Glomerular endothelial cell (primary cell): ENCODE measurements at places on chromosomes 1 and 21. TPM values are rescaled to one million over a fixed set of nuclear protein-coding genes. Genes with fewer than 3 reads are reported as not detected.

DNA sequence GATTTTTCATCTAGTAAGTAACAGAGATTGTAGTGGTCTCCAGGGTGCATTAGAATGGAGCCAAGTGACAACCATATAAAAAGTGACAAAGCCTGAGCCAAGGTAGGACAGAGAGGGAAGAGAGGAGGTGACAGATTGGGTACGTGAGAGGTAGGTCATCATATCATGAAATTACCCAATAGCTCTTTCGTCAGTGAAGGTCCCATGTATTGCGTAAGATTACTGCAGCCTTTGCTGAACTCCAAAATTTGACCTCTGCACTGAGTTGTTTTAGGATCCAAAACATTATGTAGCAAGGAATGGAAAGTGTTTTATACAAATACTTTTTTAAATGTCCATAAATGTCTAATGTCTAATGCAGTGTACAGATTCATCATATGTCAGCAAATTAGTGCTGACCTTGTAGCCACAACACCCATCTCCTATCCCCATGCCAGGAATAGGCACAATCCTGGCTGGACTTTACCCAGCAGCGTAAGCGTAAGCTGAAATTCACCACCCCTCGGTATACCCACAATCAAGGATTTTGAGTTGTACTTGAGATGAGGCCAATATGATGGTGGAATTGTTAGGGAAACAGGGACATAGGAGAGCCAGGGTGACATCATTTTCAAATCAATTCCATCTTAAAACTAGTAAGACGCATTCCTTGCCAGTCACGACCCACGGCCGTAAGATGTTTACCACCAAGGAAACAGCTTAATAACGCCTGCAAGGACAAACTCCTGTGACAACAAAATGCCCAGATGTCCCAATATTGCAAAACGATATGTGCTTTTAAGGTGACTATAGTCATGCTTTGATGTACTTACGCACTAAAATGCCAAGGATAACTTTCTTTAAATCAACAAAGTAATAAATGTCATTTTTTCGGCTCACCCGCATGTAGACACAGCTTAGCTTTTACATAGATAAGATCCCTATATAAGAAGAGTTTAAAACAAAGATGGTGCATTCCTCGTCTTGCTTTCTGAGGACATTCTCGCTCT lies 38.1 kb upstream of the GREM2 start:
- DNase-seq = no peak

DNA sequence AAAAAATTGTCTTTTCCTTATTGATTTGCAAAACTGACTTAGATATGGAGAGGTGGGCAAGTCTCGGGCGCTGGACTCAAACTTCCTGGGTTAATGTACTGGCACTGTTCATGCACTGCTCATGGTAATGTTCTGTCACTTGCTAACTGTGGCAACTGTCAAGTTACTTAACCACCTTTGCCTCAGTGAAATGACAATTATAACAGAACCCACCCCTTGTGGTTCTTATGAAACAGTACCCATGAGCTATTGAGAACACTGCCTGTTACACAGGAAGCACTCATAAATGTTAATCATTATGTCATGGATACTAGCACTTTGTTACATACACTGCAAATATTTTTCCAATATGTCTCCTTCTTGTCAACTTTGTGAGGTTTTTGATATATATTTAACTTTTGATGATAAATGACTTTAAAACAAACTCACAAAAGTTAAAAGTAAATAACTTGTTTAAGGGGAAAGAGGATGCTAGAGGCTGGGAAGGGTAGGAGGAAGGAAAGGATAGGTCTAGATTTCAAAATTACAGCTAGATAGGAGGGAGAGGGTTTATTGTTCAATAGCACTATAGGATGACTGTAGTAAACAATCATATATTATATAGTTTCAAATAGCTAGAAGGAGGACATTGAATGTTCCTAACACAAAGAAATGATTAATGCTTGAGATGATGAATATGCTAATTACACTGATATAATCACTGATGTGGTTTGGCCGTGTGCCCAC lies 342.5 kb downstream of the ADGRL2 start:
- DNase-seq = no peak

GRCh38 chr1:201545851-201546492 lies 7.0 kb downstream of the NAV1 start:
- no peak for DNase-seq

- no peak for DNase-seq
Observed at GRCh38 chr1:189859385-189859977, 618.2 kb downstream of the BRINP3 start.

SERTAD4 gene
- 1.6 and 2.4 TPM in 2 replicates for total RNA-seq

PSRC1 gene
- total RNA-seq = 6.9 and 10.5 TPM in 2 replicates

DNA sequence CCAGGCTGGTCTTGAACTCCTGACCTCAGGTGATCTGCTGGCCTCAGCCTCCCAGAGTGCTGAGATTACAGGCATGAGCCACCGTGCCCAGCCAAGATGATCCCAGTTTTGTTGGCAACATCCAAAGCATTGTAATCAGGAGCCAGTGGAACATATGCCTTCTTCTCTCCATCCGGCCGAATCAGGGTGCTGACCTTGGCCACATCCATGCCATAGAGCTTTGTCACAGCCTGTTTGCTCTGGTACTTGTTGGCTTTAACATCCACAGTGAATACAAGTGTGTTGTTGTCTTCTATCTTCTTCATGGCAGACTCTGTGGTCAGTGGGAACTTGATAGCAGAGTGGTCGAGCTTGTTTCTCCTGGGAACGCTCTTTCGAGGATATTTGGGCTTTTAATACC lies 17.1 kb downstream of the TNFRSF8 start:
- no peak for DNase-seq

C1orf174 gene
- 23.5 and 25.8 TPM in 2 replicates for total RNA-seq

DNA sequence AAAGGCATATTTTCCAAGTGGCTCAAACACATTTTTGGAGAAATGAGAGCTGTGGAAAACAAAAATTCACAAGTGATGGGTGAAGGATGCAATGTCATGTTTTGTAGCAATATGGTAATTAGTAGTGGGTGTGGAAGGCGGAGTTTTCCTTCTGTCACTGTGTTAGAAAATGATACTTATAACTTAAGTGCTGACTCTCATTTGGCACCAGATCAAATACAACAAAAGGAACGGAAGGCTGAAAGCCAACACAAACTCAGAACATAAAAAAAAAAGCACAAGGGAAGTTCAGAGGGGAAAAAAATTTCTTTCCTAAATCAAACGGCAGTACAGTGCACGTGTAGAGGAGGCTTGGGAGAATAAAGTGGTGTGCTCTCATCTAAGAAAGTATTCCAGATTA lies at the start of gene TNFSF18:
Gene TNFSF18, minus strand, starts transcription at position 77 of the 400 bp plus-strand sequence. Its CDS starts 45 bp downstream, at position 32.
- peak; percentile 78 for DNase-seq

DNA sequence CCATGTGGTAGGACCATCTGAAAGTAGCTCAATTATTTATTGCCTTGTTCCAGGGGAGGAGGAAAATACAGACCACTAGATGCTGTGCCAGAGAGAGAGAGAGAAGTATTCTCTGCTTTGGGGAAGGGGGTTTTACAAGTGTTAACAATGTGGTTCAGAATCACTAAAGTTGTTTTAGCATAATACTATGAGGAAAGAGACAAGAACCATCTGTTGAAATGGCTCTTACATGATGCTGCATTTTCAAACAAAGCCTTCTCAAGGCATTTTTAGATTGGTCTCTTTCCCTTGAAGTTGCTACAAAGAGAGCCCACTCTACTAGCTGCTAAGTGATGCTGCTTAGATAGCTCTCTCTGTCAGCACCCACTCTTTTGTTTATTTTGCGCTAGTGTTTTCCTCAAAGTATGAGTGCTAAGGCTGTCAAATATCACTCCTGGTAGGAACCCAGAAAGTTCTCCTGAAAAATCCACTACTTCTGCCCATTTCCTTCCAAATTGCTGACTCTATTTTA lies 255.1 kb downstream of the NFIA start:
- DNase-seq = no peak

GRCh38 chr21:15210235-15210678 lies 145.5 kb upstream of the NRIP1 start:
- DNase-seq = no peak

DYNLT5 gene
- total RNA-seq = 7.4 and 15.9 TPM in 2 replicates

GRCh38 chr1:9561429-9561828 lies 22.2 kb downstream of the SLC25A33 start:
- peak; percentile 84 for DNase-seq

BMP8B gene
- total RNA-seq = 0.05 TPM in 1 of 2 replicates, not detected in the other

- DNase-seq = no peak
Observed at GRCh38 chr21:20998456-20998789, 214 bp downstream of the NCAM2 start.

DNA sequence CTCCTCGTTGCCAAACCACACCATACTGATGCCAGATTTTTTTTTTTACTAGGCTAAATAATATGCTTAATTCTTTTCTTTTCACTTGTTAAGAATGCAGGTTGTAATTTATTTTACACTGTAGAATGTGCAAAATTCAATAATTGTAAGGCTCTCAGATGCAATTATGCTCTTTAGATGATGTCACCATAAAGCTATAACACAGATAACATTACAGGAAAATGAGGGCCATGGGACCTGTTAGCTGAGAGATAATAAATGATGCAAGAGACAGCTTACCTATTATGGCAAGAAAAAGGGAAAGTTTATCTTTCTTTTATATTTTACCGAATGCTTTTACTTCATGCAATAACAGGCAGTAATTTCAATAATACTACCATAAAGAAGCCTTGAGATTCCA lies 35.4 kb downstream of the CHRM3 start:
- DNase-seq = no peak

GRCh38 chr1:213295860-213296259 lies 244.8 kb downstream of the RPS6KC1 start:
- DNase-seq = no peak

NR5A2 gene
- 18.1 and 27.9 TPM in 2 replicates for total RNA-seq

- no peak for DNase-seq
Observed at GRCh38 chr21:45984584-45985095, 3.1 kb downstream of the COL6A1 start.

GRCh38 chr1:94875794-94876193 lies 51.1 kb downstream of the CNN3 start:
- no peak for DNase-seq

DNA sequence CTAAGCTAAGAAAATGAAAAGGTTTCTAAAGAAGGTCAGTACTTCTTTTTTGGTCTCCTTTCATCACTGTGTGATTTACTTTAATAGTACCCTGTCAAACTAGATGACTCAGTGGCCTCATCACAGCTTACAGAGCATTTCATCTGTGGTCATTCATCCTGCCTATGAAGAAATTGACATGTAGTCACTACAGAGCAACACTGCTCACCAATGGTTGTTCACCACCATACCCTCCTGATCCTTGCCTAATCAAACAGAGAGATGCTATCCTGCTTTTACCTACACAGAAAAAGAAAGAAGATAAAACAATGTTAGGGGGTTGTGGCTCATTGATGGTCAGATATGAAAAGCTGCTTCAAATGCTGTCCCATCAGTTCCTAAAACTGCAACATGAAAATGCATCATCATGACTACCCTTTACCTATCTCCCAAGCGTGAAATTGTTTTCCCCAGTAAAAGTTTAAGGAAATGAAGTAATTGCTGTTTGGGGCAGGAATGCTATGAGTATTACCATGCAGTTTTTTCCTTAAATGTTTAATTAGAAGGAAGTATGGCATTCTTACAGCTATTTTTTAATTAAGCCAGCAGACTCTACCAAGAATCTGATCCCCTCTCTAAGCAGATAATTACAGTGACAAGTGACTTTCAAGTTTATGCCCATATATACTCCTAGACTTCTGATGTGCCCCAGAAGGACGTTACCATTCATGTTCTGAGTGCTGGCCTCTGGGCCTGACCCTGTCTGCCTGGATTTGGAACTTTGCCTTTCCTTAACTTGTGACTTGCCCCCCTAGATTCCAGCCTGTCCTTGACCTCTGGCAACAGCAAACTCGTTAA lies 46.1 kb upstream of the FBXO28 start:
- DNase-seq = no peak

DNA sequence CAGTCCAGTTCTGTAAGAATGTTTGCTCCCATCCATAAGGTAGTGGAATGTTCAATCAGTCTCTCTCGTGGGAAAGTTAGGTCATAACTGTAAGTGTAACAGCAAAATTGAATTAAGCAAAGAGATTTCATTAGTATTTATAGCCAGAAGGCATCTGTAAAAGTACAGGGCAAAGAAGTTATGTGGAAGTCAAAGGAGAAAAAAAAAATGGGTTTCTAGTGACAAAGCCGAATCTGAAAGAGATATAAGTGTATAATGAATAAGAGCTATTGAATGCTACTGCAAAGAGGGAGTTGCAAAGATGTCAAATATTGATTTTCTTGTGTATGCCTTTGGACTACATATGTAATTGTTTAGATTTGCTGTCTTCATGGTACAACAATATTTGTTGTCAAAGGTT lies 47.4 kb upstream of the FOXD3 start:
- no peak for DNase-seq

TMEM269 gene
- total RNA-seq = not detected in 2 replicates

GRCh38 chr1:30888391-30888790 lies 20.2 kb downstream of the SDC3 start:
- no peak for DNase-seq

ESPN gene
- total RNA-seq = 0.15 and 1.1 TPM in 2 replicates

GRCh38 chr1:244952940-244953339 lies 88.6 kb upstream of the HNRNPU start:
- DNase-seq = no peak

LINGO4 gene
- not detected in 2 replicates for total RNA-seq
